ENCODE measurements at places on chromosomes 1 and 21. TPM values are rescaled to one million over a fixed set of nuclear protein-coding genes. Genes with fewer than 3 reads are reported as not detected.

- H3K4me1 ChIP-seq = no peaks in the 10 kb centered on the region
- no peak for DNase-seq
- H3K4me3 ChIP-seq = no peak overlapping the region
- H3K36me3 ChIP-seq = peaks cover 4% of the 10 kb centered on the region
- no peak overlapping the region for H3K27ac ChIP-seq
Measured at GRCh38 chr1:45716700-45717099, 28.7 kb downstream of the TMEM69 start.

DNA sequence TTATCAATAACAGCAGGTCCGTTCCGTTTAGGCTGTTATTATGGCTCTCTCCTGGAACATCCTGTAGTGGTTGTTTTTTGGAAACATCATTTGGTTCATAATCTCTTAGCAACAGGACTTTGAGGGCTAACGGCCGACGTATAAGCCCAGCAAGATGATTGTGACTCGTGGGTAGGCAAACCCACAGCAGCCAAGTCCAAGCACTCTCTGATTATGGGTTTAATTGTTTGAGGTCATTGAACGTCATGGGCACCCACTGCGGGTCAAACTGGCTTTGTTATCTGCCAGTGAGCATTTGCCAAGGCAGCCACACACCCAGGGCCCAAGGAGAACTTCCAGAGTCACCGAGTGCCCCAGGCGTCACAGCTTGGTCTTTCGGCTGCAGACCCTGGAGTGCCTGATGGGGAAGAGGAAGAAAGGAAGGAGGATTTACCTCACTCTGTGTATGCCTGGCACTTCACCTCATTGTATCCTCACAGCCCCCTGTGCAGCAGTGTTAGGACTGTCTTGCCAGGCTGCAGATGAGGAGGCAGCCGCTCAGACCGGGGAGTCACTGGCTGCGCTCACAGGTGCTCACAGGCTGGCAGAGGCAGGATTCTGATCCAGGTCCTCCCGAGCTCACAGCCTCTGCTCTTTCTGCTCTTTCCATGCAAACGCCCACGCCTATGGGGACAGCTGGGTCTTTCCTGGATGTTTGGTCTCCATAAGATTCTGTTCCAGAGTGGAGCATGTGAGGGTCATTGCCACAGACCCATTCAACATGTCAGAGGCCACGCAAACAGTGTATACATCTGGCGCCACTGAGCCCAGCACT, 30.8 kb upstream of the EPS8L3 start:
- H3K4me3 ChIP-seq = no peak overlapping the region
- H3K27ac ChIP-seq = peak overlapping the region; percentile 5
- H3K36me3 ChIP-seq = peaks cover 8% of the 10 kb centered on the region
- no peak for DNase-seq

DNA sequence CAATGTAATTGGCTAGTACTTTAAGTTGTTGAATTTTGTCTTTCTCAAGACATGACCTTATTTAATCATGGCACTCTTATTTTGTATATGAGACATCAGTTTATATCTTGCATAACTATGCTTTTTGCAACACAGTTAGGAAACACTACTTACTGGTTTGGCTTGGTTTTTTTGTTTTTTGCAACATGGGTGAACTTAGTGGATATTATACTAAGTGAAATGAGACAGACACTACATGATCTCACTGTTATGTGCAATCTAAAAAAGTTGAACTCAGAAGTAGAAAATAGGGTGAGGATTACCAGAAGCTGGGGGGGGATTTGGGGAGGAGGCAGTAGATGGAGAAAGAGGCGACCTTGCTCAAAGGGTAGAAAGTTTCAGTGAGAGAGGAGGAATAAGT, 132.1 kb downstream of the PLA2G4A start:
- no peak overlapping the region for H3K27ac ChIP-seq
- no peak for DNase-seq
- H3K36me3 ChIP-seq = no peaks in the 10 kb centered on the region
- no peaks in the 10 kb centered on the region for H3K4me1 ChIP-seq

DNA sequence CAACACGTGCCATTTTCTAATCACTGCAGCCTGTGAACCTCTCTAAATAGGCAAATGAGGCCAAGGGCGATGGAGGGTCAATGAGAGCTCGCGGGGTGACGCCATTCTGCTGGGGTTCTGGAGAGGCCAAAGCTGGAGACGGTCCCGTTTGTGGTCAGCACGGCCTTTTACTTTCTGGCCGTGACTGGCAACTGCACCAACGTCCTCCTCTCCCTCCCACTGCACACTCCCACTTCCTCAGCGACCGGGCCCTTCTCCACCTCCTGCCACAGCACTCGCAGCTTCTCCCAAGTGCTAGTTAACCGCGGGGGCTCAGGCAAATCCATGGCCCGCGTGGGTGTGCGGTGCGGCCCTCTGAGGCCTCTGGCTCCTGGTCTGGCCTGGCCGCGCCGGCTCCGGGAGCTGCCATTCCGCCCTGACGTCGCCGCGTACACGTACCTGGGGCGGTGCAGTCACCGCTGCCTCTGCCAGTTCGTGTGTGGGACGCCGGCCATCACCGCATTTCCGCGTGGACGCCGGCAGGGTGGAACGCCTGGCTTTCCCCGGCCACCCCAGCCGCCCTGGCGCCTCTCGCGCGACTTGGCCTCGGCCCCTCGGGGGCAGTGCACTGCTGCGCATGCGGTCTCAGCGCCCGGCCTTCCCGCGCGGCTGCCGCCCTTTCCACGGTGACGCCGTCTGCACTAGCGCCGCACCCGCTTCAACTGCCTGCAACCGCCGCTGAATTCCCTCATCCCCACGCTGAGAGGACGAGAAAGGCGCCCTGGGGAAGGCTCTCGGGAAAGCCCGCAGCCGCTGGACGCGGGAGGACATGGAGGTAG, 18.2 kb downstream of the OR2C3 start:
- no peak overlapping the region for H3K27ac ChIP-seq
- H3K4me3 ChIP-seq = no peak overlapping the region
- no peaks in the 10 kb centered on the region for H3K36me3 ChIP-seq

DNA sequence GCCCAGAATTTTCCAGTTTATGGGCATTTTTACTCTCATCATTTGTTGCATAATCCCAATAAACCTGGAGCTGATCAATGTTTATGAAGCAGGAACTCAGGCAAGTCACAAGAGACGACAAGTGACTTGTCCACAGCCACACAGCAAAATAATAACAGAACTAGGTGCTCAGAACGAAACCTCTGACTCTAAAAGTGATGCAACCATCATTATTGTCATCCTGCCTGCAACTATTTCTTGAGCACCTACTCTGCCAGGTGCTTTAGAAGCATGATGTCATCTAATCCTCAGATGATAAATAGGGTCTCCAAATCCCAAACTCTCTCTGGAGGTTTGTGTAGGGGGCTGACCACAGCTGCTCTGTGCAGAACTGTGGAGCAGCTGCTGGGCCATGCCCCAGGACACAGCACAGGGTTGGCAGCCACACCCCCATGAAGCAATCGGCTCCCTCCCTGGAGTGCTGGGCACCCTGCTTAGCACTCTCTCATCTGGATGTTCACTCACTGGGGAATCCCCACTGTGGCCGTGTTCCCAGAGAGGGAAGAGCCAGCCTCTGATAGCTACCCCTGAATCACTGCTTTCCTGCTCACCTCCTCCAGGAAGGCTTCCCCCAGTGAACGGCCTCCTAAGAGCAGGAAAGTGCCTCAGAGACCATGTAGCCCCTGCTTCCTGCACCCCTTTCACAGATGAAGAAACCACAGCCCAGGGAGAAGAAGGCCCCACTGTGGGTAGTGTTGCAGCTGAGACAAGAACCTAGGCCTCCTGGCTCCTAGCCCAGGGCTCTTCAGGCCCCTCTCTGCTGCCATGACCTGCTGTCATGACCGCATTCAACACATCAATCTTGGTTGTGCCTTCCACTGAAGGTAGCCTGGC, 2.1 kb downstream of the TTC22 start:
- DNase-seq = peak; percentile 33
- H3K36me3 ChIP-seq = peaks cover 2% of the 10 kb centered on the region
- peaks cover 64% of the 10 kb centered on the region for H3K4me1 ChIP-seq
- peak overlapping the region; percentile 85 for H3K4me3 ChIP-seq
- H3K27me3 ChIP-seq = no peaks in the 10 kb centered on the region

DNA sequence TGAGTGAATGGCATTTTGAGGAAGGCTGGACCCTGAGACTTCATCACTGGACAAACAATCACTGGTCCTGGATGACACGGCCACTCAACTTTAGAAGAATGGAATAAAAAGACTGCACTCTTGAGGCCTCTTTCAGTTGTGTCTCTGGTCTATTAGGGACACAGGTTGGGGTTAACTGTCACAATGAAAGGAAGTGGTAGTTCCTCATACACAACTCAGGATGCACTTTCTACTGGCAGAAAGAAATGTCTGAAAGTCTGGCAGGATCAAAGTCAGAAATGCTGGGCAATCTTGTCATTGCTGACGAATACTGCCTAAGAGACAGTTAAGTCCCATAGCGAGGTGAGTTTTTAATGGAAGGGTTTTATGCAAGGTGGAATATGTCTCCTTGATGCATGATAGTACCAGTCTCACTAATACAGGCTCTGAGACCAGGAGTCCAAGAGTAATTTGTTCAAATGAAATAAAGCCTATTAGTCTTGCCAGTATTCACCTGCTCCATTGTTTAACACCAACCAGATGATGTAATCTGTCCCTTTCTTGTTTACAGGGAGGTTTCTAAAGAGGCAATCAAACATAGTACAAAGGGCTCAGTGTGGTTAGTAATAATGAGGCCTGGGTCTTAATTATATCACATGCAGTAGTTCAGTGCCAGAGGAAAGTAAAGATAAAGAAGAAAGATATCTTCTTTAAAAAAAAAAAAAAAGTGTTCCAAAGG, 11.2 kb upstream of the RRP15 start:
- H3K4me1 ChIP-seq = no peaks in the 10 kb centered on the region
- DNase-seq = no peak
- no peaks in the 10 kb centered on the region for H3K36me3 ChIP-seq
- H3K4me3 ChIP-seq = no peak overlapping the region
- H3K27ac ChIP-seq = no peak overlapping the region

DNA sequence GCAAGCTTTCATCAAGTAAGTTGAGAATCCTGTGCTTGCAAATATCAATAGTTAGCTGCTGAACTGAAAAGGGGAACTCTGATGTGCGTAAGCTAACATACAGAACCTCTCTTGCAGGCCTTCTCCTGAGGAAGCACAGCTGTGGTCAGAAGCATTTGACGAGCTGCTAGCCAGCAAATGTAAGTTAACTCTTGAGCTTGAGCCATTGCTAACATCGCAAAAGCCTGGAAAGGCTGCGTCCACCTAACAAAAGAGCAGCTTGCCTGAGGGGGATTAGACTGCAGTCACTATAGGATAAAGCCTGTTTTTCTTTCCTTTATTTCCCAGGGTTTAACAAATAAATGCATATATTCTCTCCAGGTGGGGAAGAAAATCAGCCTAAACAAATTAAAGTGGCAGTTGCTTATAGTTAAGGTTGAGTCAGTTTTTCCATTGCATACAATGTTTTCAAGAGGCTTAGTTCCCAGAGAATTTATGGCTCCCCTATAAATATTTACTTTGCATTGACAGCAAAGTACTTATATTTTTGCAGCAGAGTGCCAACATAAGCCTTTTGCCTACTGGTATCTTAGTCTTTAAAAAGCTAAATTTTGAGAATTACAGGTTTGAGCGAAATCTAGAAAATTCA, 1.5 kb downstream of the RGS2 start:
- H3K4me1 ChIP-seq = peaks cover 43% of the 10 kb centered on the region
- H3K27me3 ChIP-seq = peaks cover 1% of the 10 kb centered on the region
- no peak for DNase-seq
- peaks cover 14% of the 10 kb centered on the region for H3K36me3 ChIP-seq
- H3K4me3 ChIP-seq = peak overlapping the region; percentile 93
- no peak overlapping the region for H3K27ac ChIP-seq

GRCh38 chr1:17614586-17614985, 75.1 kb downstream of the ARHGEF10L start:
- H3K36me3 ChIP-seq = no peaks in the 10 kb centered on the region
- H3K27me3 ChIP-seq = no peaks in the 10 kb centered on the region
- DNase-seq = no peak
- H3K4me1 ChIP-seq = no peaks in the 10 kb centered on the region
- H3K4me3 ChIP-seq = no peak overlapping the region

DNA sequence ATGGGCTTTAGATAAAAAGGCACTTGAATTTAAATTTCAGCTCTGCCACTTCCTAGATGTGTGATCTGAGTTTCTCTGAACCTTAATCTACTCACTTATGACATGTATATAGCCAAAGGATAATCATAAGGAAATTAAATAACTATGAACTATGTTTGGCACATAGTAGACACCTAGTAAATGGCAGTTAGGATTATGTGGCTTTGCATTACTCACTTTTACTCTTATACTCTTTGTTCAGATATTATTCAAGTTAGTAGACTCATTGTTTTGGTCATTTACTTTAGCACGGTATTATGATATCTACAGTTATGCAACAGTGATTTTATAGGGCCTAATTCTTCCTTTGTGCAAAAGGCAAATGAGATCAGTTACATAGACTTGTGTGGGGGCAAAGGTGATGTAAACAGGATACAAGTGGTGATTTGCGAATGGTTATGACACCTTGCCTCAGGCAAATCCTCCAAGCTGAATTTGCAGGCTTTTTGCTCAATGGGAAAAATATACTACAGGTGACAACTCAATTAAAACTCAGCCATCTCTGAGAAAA, 297.2 kb upstream of the PBX1 start:
- H3K27me3 ChIP-seq = no peaks in the 10 kb centered on the region
- no peaks in the 10 kb centered on the region for H3K36me3 ChIP-seq
- DNase-seq = no peak
- no peak overlapping the region for H3K4me3 ChIP-seq
- H3K27ac ChIP-seq = no peak overlapping the region

DNA sequence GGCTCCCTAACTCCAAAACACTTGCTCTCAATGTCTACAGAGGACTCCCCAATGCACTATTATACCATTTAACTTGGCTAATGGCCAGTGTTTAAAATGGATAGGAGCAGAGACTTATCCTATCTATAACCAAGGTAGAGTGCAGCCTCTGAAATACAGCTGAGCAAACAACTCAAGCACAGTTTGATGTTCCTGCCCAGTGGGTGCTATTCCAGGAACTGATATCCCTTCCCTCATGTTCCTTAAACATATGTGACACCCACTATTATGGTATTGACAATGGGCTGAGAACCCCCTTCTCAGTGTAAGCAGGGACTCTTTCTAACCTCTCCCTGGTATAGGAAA, 51.7 kb downstream of the SH3GLB1 start:
- peaks cover 5% of the 10 kb centered on the region for H3K27me3 ChIP-seq
- no peaks in the 10 kb centered on the region for H3K4me1 ChIP-seq
- DNase-seq = no peak
- no peak overlapping the region for H3K27ac ChIP-seq
- no peak overlapping the region for H3K4me3 ChIP-seq
- H3K36me3 ChIP-seq = no peaks in the 10 kb centered on the region

The DIRAS3 gene
- not detected for total RNA-seq

The LAD1 gene
- total RNA-seq = not detected

The PKP1 gene
- total RNA-seq = not detected

The SCMH1 gene
- 16.0 TPM for total RNA-seq

The PRRX1 gene
- total RNA-seq = not detected

The MAP10 gene
- 3.3 TPM for total RNA-seq

The CDA gene
- total RNA-seq = not detected

The SEC16B gene
- total RNA-seq = not detected
